CD4-positive, alpha-beta T cell (primary cell): ENCODE measurements at places on chromosomes 3 and 15. TPM values are rescaled to one million over a fixed set of nuclear protein-coding genes. Genes with fewer than 3 reads are reported as not detected.

SMCO1 gene
- not detected for total RNA-seq

PLA2G4E gene
- total RNA-seq = not detected

DNA sequence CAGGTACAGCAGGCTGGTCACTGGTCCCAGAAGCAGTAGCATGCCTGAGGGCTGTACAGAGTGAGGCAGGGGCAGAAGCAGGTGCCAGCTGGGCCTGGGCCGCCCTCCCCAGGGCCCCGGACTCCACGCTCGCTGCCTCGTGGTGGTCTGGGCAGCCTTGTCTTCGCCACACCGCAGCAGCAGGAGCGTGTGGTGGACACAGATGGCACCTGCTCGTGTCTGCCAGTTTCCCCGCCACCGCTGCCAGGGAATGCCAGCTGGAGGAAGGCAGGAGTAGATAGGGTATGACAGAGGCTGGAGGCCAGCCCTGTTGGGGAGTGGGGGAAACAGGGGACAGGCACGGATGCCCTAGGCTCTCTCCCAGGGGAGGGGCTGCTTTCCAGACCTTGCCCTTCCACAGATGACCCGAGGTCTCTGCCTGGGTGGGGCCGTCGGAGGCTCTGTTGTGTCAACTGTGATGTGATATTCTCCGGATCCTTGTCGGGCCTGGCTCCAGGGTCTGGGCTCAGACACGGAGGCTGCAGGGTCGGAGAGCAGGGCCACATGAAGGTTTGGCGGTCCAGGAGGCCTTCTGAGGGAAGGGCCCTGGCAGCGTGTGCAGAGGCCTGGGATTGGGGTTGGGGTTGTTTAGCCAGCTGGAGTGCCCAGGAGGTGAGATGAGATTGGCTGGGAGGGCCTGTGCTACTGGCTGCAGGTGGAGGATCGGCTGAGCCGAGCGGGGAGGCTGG is 33.6 kb downstream of the GOLGA6L10 start:
- H3K4me3 ChIP-seq = no peak overlapping the region
- no peaks in the 10 kb centered on the region for H3K27me3 ChIP-seq
- H3K27ac ChIP-seq = no peak overlapping the region

DNA sequence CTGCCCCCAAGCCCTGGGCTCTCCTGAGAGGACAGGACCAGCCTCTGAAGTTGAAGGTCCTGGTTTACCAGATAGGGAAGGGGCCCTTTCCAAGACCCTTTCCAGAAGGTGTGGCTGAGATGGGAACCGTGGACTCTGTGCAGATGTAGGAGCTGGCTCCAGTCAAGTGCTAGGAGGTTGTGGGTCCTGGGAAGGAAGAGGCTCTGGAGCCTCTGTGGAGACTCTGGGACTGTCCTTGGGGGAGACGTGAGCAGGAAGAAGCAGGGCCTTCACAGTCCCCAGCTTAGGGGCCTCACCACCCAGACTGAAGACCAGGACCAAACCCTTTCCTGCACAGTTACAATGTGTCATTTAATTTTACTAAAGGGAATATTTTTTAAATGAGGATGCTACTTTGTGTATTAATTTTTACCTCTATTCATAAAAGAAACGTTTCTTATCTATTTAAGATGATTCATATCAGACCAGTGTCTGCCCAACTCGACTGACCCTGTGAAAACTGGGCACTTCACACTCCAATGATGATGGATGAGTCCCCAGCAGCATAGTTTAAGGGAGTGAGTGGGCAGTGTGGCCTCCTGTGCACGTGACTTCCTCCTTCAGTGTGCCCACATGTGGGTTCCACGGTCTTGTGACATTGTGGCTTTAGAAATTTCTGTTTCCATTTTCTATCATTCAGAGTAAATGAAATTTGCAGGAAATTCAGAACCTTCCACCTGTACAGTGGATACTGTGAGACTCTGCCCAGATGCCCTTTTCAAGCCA is 10.9 kb downstream of the CCR5AS start:
- DNase-seq = no peak
- H3K4me1 ChIP-seq = peaks cover 6% of the 10 kb centered on the region
- H3K27me3 ChIP-seq = no peaks in the 10 kb centered on the region
- H3K36me3 ChIP-seq = no peaks in the 10 kb centered on the region
- H3K27ac ChIP-seq = no peak overlapping the region
- no peak overlapping the region for H3K4me3 ChIP-seq

DNA sequence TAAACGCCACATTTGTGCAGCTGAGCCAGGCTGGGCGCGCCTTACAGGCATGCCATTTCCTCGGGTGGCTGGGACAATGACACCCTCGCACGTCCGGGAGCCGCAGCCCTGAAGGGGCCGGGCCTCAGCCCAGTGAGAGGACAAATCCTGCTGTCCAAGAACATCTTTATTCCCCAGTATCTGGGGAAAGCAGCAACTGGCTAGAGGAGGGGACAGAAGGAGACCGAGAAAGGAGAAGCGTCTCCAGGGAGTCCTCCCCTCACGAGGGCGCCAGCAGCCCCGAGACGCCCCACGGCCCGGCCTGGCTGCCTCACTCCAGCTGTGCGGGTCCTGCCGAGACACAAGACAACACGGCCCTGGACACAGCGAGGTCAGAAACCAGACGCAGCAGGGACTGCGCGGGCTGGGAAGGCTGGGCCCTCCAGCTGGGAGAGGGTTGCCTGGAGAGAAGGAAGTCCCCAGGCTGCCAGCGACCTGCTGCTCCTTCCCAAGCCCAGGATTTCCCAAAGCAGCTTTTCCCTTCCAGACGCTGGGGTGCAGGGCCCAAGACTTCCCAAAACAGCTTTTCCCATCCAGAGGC is 130.2 kb downstream of the CHSY1 start:
- no peak overlapping the region for H3K4me3 ChIP-seq
- no peaks in the 10 kb centered on the region for H3K36me3 ChIP-seq
- peak; percentile 44 for DNase-seq

GRCh38 chr15:45378149-45378912 is at the start of gene GATM:
Gene GATM, minus strand, starts transcription at chr15:45378544. Its CDS starts 91 bp downstream, at chr15:45378453.
- H3K27me3 ChIP-seq = peaks cover 36% of the 10 kb centered on the region
- peak; percentile 15 for DNase-seq
- H3K4me3 ChIP-seq = peak within 1 kb of the TSS; percentile 47
- H3K4me1 ChIP-seq = peaks cover 16% of the 10 kb centered on the region
